ENCODE measurements at places on chromosomes 2 and 18. TPM values are rescaled to one million over a fixed set of nuclear protein-coding genes. Genes with fewer than 3 reads are reported as not detected.
A peak's percentile ranks its signal among the peaks of the same experiment; 100 is the strongest.

BUB1 gene
- total RNA-seq: 87.3 TPM

DNA sequence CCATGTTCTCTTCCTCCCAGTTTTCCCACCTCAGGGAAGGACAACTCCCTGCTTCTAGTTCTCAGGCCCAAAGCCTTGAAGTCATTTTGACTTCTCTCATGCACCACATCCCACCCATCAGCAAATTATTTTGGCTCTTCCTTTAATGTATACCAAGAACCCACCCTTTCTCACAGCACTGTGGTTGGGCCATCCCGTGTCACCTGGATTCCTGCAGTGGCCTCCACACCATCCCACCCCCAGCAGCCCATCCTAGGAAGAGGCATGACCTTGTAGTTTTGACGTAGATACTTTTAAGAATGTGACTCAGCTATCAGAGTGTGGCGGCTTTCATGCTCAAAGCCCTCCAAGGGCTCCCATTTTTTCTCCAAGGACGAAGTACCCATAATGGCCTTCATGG, 25.6 kb upstream of the CCDC68 start:
- DNase-seq: no peak

GRCh38 chr18:3368193-3368592, 81.8 kb upstream of the TGIF1 start:
- peak; percentile 78 for DNase-seq

DNA sequence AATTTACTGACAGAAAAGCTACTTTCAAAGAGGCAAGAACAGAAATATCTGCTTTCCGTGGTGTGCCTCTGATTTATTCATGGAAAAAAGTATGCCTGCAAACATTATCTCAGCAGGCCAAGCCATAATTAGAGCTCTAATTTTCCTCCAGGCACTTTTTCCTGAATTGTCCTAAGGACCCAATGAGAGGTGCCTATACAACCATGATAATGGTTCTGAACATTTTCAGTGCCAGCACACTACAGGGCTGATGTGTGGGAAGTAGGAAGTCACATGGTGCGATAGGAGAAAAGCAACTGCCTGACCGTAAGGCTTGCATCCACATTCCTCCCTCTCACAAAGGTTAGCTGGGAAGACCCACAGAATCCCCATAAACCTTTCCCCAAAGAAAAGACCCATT, 45.9 kb upstream of the EGR4 start:
- no peak for DNase-seq

GRCh38 chr2:152322222-152322621, 12.8 kb upstream of the FMNL2 start:
- no peak for DNase-seq

DNA sequence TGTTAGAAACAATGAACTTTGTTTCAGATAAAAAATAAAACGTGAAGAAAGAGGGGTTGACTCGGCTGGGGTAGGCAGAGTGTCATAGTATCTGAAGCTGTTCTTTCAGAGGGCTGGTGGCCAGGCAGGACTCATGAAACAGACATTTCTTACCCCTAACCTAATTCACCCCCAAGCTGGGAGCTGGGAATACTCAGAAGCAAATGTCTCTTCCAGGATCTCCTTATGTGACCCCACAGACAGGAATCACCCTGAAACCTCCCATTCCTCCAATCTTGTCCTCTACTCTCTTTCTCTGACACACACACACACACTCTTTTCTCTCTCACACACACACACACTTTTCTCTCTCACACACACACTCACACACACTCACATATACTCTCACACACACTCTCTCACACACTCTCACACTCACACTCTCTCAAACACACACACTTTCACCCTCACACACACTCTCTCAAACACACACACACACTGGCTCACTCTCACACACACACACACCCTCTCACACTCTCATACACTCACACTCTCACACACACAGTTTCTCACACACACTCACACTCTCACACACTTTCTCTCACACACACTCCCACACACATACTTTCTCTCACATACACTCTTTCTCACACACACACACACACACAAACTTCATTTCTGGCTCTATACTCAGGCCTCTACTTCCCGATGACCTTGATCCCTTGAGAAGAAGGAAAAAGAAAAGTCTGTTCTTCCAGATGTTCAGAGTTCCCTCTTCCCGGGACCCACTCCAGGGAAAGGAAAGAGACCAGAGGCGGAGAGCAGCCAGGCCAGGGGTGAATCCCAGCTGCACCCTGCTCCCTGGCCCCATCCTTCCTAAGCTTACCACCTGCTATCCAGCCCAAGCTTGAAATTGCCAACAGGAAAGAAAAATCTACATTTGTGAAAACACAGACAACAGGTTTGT, 167.7 kb downstream of the TXNL1 start:
- no peak for DNase-seq

- no peak for DNase-seq
These were observed 124.9 kb downstream of the PRKCE start for GRCh38 chr2:45776160-45776955.

DNA sequence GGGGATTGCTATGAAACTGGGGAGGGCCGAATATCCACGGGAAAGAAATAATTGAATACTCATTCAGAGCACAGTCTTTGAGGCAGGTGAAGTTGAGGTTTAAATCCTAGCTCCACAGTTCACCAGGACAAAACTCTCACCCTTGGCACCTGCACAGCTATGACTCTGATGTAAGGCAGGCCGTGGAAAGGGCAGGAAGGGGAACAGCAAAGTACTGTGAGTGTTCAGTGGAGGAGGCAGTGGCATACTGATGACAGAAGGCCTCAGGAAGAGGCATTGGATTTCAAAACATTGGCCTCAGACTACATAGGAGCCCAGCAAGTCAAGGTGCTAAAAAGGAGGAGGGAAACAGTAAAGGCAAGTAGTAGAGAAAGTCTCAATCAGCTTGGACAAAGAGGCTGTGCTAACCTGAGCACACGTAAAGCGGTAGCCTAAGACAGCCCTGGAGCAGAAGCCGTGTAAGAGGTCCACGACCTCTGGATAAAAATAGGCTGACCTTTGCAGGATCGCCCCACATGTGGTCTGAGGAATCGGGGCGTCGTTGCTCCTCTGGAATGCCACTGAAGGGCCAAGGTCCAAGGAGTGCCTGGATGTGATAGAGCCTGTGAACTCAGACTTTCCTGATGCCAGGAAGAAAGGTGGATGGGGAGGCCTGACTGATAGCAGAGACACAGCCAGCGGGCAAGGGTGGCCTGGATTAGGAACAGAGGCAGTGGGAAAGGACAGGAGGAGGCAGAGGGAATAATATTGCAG, 243.6 kb downstream of the PID1 start:
- DNase-seq: no peak

GRCh38 chr2:39994151-39994550, 215.1 kb upstream of the THUMPD2 start:
- peak; percentile 41 for DNase-seq

DNA sequence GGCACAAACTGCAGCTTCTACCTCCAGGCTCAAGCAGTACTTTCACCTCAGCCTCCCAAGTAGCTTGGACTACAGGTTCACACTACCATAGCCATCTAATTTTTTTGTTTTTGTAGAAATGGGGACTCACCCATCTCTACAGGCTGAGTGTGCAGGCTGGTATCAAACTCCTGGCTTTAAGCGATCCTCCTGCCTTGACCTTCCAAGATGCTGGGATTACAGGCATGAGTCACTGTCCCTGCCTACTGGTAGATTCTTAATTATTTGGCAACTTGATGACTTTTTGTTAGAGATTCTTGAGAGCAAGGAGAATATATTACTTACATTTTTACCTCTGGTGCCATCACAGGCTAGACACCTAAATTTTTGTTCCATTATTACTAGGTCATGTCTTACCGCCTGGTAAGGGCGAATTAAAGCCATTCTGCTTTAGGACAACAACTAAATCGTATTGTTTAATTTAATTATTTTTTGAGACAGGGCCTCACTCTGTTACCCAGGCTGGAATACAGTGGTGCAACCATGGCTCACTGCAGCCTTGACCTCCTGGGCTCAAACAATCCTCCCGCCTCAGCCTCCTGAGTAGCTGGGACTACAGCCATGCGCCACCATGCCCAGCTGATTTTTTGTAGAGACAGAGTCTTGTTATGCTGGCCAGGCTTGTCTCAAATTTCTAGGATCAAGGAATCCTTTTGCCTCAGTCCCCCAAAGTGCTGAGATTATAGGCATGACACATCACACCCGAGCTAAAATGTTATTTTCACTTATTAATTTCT, 15.7 kb downstream of the DYNC1I2 start:
- DNase-seq: peak; percentile 51

- no peak for DNase-seq
These were observed 1.9 kb downstream of the GALNT5 start for GRCh38 chr2:157259386-157259785.

- no peak for DNase-seq
These were observed 738.3 kb upstream of the HS6ST1 start for GRCh38 chr2:129056959-129057317.

- no peak for DNase-seq
These were observed 40.6 kb upstream of the MAP2 start for GRCh38 chr2:209383212-209383611.

DNA sequence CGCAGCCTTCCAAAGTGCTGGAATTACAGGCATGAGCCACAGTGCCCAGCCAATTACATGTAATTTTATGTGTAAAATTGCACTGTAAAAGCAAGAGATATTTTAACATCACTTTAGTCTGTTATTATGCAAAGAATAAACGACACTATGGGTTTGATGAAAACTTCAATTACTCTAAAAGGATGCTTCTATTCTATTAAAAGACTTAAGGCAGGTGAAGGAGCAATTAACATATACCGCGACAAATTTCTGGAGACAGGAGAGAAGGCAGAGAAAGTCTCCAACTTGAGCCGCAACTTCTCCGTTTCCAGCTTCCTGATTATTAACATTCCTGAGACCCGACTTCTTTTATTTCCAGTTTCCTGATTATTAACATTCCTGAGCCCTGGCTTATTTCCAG, 53.7 kb downstream of the FAM210A start:
- no peak for DNase-seq

All from MG63 (cell line).